Activated CD4-positive, alpha-beta T cell treated with anti-CD3 and anti-CD28 coated beads, Interleukin-10, Interleukin-2, amounts not matched to agents 100 ng/mL and 50 ng/mL, durations not matched to agents 16 hours and 8 hours (primary cell): ENCODE measurements at places on chromosomes 1 and 21.

GRCh38 chr1:44664730-44665370 is 9.4 kb downstream of the TMEM53 start:
- DNase-seq, result peak; percentile 31

- no peak for DNase-seq
These were observed 57.3 kb downstream of the MRPS6 start for GRCh38 chr21:34130716-34130985.

GRCh38 chr1:70666381-70667140 is 255.5 kb downstream of the CTH start:
- no peak for DNase-seq

- peak; percentile 86 for DNase-seq
These were observed 6.3 kb downstream of the SLAMF1 start for GRCh38 chr1:160640359-160641123.

DNA sequence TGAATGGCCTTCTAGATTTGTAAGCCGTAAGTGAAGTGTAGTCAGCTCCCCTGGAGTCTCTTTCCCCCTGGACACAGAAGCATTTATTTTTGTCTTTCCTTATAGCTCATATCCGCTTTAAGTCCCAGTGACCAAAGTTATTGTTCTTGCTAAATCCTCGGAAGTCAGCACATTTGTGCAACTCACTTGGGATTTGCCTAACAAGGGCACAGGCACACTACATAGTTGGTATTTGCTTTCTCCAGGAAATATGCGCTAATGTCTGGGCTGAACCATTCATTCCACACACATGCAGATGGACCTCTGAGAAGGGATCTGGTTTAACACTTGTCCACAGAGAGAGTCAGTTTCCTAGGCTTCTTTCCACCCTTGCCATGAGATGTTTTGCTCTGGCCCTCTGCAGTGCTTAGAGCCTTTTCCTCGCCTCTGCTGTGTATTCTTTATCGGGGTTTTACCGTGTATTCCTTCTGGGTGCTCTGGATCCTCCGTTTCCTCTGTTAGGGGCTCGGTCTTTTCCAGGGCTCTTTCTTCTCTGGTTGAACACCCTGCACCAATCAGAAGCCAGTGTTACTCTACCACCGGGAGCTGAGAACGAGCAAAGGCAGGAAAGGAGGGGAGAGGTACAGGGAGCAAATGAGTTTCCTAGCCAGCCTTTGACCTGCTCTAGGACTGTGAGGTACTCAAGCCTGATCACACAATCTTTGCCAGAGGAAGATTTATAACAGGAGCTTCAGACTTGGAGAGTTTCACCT is 72.4 kb downstream of the ABCA4 start:
- no peak for DNase-seq

GRCh38 chr1:32014948-32015273 is 1.2 kb downstream of the KHDRBS1 start:
- peak; percentile 34 for DNase-seq

DNA sequence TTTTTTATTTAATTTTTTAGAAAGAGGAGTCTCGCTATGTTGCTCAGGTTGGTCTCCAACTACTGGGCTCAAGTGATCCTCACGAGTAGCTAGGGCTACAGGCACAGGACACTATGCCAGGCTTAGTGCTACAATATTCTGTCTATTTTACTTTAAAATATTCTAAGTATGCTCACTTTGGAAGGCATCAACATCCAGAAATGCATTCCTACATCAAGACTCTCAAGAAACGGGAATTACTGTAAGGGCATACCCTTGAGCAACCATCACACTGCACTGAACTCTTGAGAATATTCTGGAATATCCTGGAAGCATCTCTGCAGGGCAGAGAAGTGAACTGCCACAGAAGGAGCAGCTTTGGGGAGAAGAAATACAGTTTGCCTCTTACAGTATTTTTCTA is 565 bp upstream of the DMRTB1 start:
- DNase-seq, result no peak

- no peak for DNase-seq
These were observed 7.1 kb upstream of the ZNF697 start for GRCh38 chr1:119655154-119655553.

DNA sequence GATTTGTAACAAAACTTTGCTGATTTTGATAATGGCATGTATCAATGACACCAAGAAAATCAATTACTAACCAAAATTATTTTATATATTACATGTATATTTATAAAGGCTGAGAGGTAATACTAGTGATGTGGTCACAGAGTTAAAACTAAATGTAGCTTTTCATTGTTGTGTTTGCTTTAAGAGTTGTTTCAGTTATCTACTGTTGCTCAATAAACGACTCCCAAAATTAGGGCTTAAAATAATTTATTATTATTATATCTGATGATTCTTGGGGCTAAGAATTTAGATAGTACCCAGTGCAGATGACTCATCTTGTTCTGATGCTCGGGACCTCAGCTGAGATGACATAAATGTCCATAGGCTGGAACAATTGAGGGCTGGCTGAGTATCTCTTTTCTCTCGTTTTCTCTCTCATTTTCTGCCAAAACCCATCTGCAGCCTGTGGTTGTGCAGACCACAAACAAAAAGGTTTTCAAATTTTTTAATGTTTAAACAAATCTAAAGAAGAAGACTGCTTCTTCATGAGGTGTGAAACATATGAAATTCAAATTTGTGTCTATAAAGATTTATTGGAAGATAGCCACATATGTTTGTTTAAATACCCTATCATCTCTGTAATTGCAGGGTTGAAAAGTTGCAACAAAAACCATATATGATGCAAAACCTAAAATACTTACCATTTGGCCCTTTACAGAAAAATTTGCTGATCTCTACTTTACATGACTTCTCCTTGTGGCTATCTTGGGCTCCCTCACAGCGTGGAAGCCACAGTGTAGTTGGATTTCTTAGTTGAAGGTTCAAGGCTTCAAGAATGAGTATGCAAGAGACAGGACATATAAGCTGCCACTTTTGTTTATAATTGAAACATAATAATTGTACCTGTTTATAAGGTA is 14.8 kb upstream of the PTPRC start:
- DNase-seq, result peak; percentile 69

GRCh38 chr1:201356236-201356635 is 21.2 kb downstream of the TNNT2 start:
- no peak for DNase-seq

GRCh38 chr1:219041818-219042217 is 131.9 kb upstream of the LYPLAL1 start:
- DNase-seq, result no peak

DNA sequence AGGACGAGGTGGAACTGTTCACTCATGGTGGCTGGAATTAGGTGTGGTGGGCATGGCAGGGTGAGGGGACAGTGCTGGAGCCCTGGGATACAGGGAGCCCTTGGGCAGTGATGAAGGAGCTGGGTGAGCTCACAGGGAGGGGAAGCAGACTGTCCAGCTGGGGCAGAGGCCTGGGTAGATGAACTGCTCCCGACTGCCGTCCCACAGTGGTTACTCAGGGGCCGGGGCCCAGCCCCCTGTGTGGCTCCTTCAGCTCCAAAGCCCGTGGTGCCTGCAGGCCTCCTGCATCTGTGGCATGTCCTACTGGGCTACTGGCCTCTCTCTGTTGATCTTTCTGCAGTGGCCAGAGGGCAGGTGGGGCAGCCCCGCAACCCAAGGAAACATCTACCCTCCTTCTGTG is 661.1 kb downstream of the NPHP4 start:
- no peak for DNase-seq

GRCh38 chr1:115412286-115412685 is 74.2 kb upstream of the NGF start:
- no peak for DNase-seq

DNA sequence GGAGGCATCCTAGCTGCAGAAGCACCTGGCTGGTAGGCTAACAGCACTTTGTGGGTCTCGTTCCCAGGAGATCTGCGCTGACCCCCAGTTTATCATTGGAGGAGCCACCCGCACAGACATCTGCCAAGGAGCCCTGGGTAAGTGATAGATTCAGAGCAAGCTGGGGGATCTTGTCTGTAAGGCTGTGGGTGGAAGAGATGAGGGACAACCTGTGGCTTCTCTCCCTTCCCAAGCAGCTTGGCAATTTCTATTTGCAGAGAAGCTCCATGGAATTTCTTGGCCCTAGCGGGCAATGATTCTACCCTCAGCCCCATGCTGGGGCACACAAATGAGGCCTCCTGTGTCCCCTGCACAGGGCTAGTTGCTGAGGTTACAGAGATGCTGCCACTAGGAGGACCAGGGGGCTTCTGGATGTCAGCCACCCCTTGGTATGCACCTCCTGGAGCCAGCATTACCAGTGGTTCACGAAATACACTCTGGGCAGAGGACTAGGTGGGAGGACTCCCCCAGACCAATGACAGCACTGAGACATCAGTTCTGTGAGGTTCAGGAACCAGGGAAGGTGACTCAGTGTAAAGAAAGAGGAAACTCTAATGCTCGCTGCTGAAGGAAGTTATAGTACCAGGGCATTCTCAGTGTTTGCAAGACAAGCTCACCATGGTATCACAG is 5.5 kb downstream of the CAPN2 start:
- DNase-seq, result peak; percentile 55

DNA sequence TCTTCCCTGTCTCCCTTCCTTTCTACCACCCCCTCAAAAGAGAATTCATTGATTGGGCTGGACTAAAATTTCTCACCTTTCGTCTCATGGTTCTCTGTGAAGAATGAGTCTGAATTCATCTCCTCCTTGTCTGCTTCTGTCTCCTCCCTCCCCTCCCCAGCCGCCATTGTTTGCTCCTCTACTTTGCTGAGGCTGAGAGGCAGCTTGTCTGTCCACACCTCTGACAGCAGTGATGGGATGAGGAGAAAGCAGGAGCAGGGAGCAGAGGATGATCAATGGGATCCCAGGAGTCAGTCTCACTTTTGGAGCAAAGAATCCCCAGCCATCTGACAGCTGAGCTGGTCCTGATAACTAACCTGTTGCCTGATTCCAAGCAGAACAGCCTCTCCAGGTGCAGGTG is 2.5 kb downstream of the ILDR2 start:
- no peak for DNase-seq

GRCh38 chr1:24786191-24786590 is 40.9 kb downstream of the CLIC4 start:
- no peak for DNase-seq

GRCh38 chr1:11062965-11063401 is 3.2 kb upstream of the SRM start:
- DNase-seq, result peak; percentile 90
